Esophagus squamous epithelium (tissue), 5 donors: ENCODE measurements at places on chromosomes 13 and 19. TPM values are rescaled to one million over a fixed set of nuclear protein-coding genes. Genes with fewer than 3 reads are reported as not detected.

Gene KLK11
- 204 TPM for total RNA-seq

Gene RAB20
- 7.2 TPM for total RNA-seq

Gene VSTM2B
- total RNA-seq: not detected

Gene C13orf42
- total RNA-seq: not detected

Gene ERICH4
- total RNA-seq: not detected

Gene GPATCH1
- 3.6 TPM for total RNA-seq

Gene ZNF850
- total RNA-seq: 1.0 TPM

Gene SPC24
- total RNA-seq: 2.9 TPM

Gene CCNE1
- total RNA-seq: 9.4 TPM

Gene LENG9
- 8.1 TPM for total RNA-seq

Gene NLRP12
- total RNA-seq: 0.59 TPM

Gene CCL25
- not detected for total RNA-seq

Gene NOVA2
- total RNA-seq: 0.44 TPM

Gene ANKLE1
- total RNA-seq: 0.22 TPM

Gene CDC42EP5
- 39.4 TPM for total RNA-seq

Gene CAPN12
- total RNA-seq: 4.2 TPM

Gene SBSN
- total RNA-seq: 486 TPM

Gene ZNF534
- not detected for total RNA-seq

Gene ZNF99
- not detected for total RNA-seq

Gene FAAP24
- 2.9 TPM for total RNA-seq

Gene ADPRHL1
- 3.5 TPM for total RNA-seq

Gene KIR2DL1
- total RNA-seq: not detected

Gene OSCAR
- 1.3 TPM for total RNA-seq

Gene PPP1R37
- 35.5 TPM for total RNA-seq

Gene SIGLEC9
- total RNA-seq: 4.4 TPM

Gene ZNF846
- 11.3 TPM for total RNA-seq

Gene THAP8
- total RNA-seq: 3.8 TPM

Gene NBEA
- 4.2 TPM for total RNA-seq

Gene SERTM1
- total RNA-seq: not detected

Gene ATP4A
- total RNA-seq: 0.18 TPM

Gene U2AF1L4
- 19.0 TPM for total RNA-seq

Gene ZNF175
- 3.3 TPM for total RNA-seq
